ENCODE measurements at places on chromosomes 7 and 10.

GRCh38 chr7:131642429-131642828, 86.0 kb upstream of the PODXL start:
- no peak for DNase-seq

- DNase-seq: no peak
These were observed 14.2 kb downstream of the ANK3 start for GRCh38 chr10:60375293-60376004.

DNA sequence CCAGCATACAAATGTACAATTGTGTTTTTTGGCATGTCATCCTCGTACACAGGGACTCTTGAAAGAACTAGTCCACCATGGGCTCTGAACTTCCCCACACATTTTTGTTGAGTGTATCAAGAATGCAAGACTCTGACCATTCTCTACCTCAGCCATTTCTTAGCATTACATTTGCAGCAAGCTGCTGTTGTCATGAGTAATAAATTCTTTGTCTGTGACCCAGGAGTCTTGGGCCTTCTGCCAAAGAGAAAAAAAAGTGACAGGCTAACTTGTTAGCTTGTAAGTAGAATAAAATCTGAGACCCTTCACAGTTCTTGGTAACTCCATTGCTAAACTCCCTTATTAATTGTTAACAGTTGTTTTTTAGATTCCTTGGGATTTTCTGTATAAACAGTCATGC, 542.3 kb upstream of the MBL2 start:
- no peak for DNase-seq

- DNase-seq: no peak
These were observed 1239.7 kb downstream of the GATA3 start for GRCh38 chr10:9294132-9294663.

DNA sequence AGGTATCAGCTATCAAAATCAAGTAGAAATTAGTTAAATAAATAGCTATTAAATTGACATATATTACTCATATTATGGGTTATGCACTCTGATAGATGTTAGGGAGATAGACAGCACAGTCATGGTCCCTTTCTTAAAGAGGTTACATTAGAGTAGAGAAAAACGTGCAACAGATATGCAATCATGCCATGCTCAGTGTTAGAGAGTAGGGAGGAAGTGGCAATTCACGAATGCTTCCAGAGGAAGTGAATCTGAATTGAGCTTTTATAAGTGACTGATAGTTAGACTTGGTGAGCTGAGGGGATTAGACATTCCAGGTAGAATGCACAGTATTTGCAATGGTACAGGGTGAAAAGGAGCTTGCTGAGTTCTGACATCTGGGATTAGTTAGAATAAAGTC, 349.8 kb downstream of the NXPH1 start:
- no peak for DNase-seq

- DNase-seq: no peak
These were observed 1.9 kb downstream of the SLC29A4 start for GRCh38 chr7:5284304-5285281.

GRCh38 chr7:114953724-114954123, 31.8 kb downstream of the MDFIC start:
- no peak for DNase-seq

DNA sequence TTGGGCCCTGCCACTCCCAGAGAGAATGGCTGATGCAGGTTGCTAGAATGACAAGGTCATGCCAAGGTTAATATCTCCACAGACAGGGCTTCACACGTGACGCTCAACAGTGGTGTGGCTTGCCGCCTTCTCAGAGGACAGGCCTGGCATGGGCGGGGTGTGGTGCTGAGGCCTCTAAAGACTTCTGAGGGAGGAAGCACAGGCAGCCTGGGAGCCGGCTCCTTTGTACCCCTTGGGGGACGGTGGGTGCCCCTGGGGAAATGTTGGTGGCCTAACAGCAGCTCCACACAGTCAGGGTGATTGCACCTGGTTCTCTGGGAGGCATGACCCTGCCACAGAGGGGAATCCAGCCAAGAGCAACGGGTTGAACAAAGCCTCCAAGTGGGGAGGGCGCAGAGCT, 115.1 kb downstream of the PKD1L1 start:
- no peak for DNase-seq

DNA sequence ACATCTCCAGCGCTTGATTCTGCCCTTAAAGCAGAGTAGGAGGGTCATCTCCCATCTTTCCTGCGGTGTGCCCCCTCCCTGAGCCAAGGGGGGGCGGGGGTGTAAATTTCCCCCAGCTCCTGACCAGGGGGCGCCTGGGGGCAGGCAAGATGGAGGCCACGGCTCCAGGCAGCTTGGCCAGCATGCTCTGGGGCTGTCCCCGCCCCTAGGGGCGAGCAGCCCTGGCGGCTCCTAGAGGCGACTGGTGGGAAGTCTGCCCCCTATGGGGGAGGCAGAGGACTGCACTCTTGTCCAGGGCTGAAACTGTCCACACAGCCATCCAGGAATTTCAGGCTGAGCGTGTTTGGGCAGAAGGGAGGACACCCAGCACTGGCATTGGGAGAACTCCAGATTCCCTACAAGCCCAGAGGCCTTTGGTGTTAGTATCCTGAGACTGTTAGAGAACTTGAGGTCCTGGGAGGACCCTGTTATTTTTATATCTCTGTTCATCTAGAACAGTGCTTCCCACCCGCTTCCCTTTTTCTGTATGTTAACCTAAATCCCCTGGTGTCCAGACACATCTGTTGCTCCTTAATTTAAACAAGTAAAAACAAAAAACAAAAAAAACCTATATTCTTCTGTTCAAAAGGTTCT, 4.6 kb downstream of the STRA8 start:
- no peak for DNase-seq

DNA sequence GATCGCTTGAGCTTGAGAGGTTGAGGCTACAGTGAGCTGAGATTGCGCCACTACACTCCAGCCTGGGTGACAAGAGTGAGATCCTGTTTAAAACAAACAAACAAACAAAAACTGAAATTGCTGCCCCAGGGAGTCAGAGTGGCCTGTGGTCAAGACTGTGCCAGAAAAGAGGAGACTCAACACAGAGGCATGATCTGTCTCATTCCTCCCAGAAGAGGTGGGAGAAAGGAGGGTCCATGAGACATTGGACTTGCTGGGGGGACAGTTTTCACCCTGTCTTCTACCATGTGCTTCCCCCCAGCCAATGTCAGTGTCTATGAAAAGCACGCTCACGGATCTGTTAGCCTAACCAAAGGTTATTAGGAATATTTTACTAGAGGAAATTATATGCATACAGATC, 3.2 kb downstream of the ZNF853 start:
- DNase-seq: no peak

DNA sequence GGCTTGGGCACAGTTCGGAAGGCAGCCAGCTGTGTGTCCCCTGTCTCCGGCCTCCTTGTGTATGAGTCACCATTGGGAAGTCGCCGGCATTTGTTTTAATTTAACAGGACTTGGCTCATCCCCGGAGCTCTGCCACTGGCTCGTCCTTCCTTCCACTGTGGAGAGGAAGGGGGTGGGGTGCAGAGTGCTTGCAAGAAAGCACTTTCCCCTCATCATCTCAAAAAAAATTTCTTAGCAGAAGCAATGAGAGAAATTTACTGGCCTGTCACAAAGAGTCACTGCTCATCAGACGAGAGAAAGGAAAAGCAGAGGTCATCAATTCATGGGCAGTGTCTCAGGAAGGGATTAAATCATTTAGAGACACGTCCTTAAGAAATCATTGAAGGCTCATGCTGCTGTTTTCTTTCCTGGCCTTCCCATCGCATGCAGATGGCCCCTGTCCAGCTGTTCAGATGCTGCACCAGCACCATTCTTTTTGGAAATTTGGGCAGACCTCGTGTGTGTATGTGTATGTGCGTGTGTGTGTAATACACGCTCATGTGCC, 93.3 kb downstream of the BMS1 start:
- DNase-seq: no peak

- no peak for DNase-seq
These were observed 40.3 kb downstream of the GRB10 start for GRCh38 chr7:50742401-50742800.

GRCh38 chr7:78762625-78763024, 690.8 kb downstream of the MAGI2 start:
- no peak for DNase-seq

GRCh38 chr10:4053940-4054339, 268.9 kb upstream of the KLF6 start:
- no peak for DNase-seq

GRCh38 chr7:100689230-100690135, 4.6 kb downstream of the GIGYF1 start:
- no peak for DNase-seq

DNA sequence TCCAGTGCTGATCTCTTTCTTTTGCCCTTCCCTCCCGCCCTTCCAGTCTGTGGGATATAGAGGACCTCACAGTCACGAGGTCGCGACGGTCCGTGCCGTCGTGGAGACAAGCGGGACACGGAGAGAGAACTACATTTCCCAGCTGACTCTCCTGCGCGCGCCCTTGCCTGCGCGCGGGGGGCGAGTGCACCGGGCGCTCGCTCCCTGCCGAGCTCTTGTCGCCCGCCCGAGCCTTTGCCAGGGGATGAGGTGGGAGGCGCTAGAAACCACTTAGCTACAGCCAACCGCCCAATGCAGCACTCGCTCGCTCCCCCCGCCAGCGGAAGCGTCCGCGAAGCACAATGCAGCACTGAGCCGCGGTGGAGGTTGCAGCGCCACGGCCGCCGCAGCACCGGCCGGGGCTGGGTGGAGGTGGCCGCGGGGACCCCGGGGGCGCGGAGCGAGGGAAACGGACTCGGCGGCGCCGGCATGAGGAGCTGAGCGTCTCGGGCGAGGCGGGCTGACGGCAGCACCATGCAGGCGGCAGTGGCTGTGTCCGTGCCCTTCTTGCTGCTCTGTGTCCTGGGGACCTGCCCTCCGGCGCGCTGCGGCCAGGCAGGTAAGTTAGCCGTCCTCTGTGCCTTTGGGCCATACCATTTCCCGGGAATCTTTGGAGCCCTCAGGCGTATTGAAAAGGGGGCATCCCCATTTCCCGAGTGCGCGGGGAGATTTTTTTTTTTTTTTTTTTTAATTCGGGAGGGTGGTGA, at the start of gene ADAM22:
ADAM22 (plus strand) TSS at position 299 of the 746 bp plus-strand sequence; CDS start at position 514, 215 bp downstream.
- peak; percentile 34 for DNase-seq

- DNase-seq: no peak
These were observed 42.6 kb upstream of the AMPH start for GRCh38 chr7:38673795-38674194.

- no peak for DNase-seq
These were observed 13.5 kb upstream of the SFMBT2 start for GRCh38 chr10:7424315-7424714.

DNA sequence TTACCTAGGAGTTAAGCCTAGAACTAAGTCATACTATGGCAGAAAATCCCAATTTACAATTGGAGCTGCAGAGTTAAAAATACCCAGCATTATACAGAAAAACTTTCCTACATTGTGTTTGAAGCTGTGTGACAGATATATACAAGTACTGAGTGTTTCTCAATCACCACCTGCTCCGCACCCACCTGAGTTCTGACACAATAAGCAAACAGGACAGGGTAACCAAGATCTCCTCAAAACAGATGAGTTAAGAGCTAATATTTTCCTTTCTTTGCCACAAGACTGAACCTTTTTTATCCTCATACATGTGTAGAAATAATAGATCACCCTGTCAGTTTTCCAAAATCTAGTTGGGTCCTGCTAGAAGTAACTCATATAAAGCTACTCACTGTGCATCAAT, 186.3 kb downstream of the DOCK4 start:
- no peak for DNase-seq

DNA sequence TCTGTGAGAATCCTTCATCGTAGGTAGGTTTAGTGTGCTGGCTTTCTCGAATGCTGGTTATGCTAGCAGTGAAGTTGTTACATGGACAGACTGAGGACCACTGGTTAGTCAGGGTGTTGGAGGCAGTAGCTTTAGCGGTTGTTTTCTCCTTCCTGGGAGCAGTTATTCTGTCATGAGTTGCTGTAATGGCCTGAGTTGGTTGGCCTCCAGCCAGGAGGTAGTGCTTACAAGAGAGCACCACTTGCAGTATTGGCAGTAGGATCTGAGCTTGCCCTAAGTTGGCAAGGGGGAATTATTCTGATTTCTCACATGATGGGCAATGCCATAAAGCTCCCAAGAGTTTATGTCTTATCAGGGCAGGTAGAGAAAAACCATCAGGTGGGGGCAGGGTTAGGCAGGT, 58.0 kb downstream of the IPMK start:
- DNase-seq: no peak

DNA sequence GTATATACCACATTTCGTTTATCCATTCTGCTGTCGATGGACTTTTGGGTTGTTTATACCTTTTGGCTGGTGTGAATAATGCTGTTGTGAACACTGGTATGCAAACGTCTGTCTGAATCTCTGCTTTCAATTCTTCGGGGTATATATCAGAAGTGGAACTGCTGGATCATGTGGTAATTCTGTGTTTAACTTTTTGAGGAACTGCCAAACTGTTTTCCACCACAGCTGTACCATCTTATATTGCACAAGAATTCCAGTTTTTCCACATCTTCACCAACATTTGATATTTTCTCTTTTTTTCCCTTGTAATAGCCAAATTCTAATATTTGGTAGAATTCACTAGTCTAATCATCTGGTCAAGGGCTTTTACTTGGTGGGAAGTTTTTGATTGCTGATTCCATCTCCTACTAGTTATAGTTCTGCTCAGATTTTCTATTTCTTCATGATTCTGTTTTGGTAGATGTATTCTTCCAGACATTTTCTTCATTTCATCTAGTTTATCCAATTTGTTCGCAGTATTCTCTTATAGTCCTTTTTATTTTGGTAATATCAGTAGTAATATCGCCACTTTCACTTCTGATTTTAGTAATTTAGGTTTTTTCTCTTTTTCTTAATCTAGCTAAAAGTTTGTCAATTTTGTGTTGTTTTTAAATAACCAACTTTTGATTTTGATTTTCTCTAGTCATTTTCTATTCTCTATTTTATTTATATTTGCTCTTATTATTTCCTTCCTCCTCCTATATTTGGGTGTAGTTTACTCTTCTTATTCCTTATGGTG, 271.2 kb downstream of the ZEB1 start:
- DNase-seq: no peak

- no peak for DNase-seq
These were observed 111.3 kb upstream of the SORCS1 start for GRCh38 chr10:107275806-107276205.

DNA sequence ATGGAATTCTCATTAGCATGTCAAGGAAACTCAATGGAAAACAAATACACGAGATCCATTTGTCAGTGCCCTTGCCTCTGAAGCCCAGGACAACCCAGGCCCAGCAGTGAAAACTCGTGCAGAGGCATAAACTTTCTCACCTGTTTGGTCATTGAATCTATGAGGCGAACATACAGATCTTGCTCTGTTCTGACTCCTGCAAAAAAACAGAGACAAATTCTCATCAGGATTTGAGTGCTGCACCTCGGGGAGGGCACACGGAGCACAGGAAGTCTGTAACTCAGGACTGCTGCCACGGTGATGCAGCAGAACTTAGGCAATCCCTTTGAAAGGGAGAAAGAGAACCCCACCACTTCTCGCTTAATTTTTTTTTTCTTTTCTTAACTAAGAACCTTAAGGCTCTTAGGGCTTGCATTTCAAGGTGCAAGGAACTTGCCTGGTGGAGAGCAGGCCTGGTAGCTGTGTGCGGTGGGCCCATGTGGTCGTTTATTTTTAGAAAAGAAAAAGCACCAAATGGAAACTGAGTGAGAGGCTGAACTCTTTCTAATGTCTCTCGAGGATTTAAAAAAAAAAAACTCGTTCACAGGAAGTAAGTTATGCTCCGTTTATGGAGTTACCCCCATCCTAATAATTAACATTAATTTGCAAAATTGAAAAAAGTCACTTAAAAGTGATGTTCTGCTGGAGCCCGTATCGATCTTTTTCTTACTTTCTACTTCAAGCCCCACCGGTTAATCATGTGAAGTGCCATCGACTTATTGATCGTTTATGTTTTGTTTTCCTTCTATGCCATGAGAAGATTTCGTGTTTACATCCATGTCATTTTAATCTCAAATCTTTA, 1.8 kb downstream of the EBF3 start:
- no peak for DNase-seq

- no peak for DNase-seq
These were observed 26.9 kb downstream of the ADCY1 start for GRCh38 chr7:45601094-45601493.
